ENCODE measurements at places on chromosomes 11 and 22. TPM values are rescaled to one million over a fixed set of nuclear protein-coding genes. Genes with fewer than 3 reads are reported as not detected.

DNA sequence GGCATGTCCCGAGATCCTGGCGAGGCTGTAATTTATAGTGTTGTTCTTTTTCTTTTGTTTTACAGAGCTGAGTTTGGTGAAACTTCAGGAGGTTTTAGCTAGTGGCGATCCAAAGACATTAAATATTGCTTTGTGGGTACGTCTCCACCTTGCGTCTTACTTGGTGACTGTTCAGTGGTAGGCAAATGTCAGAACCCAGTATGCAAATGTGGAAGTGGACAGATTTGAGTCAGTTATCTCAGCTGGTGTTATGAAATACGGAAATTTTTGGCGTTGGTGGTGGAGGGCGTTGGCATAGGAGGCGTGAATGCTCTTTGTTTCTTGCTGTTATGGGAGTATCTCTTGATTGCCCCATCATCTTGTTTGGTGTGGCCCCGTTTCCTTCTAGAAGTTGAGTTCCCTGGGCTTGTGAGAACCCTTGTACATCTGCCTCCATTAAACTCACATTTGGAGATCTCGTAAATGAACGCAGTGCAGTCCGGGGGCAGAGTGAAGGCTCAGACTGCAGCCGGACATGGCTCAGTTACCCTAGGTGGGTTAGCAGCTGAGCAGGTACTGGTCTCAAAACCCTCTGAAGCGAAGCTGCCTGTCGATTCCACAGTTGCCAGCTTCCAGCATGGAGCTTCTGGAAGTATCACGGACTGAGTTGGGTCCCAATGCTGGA is 39.9 kb downstream of the PTPRJ start:
- peaks cover 19% of the 10 kb centered on the region for H3K4me1 ChIP-seq
- peaks cover 5% of the 10 kb centered on the region for H3K27me3 ChIP-seq
- H3K36me3 ChIP-seq, result no peaks in the 10 kb centered on the region
- no peak overlapping the region for H3K4me3 ChIP-seq

Gene SDHAF2
- total RNA-seq, result 43.2 TPM

- peaks cover 5% of the 10 kb centered on the region for H3K27me3 ChIP-seq
- DNase-seq, result no peak
- H3K27ac ChIP-seq, result no peak overlapping the region
Observed at GRCh38 chr11:76280151-76280881, 74.0 kb upstream of the WNT11 start.

- no peaks in the 10 kb centered on the region for H3K4me1 ChIP-seq
- H3K27ac ChIP-seq, result no peak overlapping the region
- H3K4me3 ChIP-seq, result no peak overlapping the region
- no peaks in the 10 kb centered on the region for H3K36me3 ChIP-seq
- H3K27me3 ChIP-seq, result no peaks in the 10 kb centered on the region
Observed at GRCh38 chr11:111707039-111707690, 59.0 kb downstream of the PPP2R1B start.

DNA sequence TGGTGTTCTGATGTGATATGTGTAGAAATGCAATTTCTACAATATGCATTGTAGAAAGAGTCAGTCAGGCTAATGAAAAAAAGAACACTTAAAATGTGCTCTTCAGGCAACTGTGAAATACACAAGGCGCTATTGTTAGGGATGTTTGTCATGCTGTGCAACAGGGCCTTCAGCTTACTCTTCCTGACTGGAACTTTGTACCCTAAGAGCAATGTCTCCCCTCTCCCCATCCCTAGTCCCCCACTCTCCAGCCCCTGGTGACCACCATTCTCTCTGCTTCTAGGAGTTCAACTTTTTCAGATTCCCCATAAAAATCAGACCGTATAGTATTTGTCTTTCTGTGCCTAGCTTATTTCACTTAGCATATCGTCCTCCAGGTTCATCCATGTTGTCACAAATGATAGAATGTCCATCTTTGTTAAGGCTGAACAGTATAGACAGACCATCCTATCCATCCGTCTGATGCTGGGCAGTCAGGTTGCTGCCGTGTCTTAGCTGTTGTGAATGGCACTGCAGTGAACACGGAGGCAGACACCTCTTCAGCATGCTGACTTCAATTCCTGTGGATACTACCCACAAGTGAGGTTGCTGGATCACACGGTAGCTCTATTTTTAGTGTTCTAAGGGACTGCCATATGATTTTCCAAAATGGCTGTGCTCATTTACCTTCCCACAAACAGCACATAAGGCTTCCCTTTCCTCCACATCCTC is 10.7 kb downstream of the NDUFV1 start:
- H3K27ac ChIP-seq, result no peak overlapping the region
- peaks cover 14% of the 10 kb centered on the region for H3K27me3 ChIP-seq
- no peak overlapping the region for H3K4me3 ChIP-seq
- peaks cover 8% of the 10 kb centered on the region for H3K4me1 ChIP-seq

Gene FAM181B
- total RNA-seq, result 0.47 TPM

DNA sequence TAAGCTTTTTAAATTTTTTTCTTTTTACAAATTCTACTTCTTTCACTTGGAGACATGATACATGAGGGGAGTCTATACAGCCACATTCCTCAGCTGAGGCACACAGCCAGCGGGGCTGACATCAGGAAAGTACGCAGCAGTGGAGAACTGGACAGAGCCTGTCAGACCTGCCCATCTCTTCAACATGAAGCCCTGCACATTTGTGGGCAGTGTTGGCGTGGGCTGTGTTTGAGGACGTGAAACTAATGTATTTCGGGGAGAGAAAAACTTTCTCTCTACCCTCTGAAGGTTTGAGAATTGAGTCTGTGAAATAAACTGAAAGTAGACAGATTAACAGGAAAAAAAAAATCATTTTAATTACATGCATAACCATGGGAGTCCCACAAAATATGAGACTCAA is 84.8 kb upstream of the HTATIP2 start:
- peaks cover 4% of the 10 kb centered on the region for H3K4me1 ChIP-seq
- H3K4me3 ChIP-seq, result no peak overlapping the region
- H3K27me3 ChIP-seq, result no peaks in the 10 kb centered on the region
- no peaks in the 10 kb centered on the region for H3K36me3 ChIP-seq
- no peak overlapping the region for H3K27ac ChIP-seq

GRCh38 chr11:133198438-133198837 is 333.9 kb downstream of the OPCML start:
- H3K36me3 ChIP-seq, result no peaks in the 10 kb centered on the region
- peaks cover 4% of the 10 kb centered on the region for H3K4me1 ChIP-seq
- no peak for DNase-seq
- no peaks in the 10 kb centered on the region for H3K27me3 ChIP-seq
- H3K27ac ChIP-seq, result no peak overlapping the region

Gene MTMR2
- 47.4 TPM for total RNA-seq

Gene MMP12
- total RNA-seq, result not detected

DNA sequence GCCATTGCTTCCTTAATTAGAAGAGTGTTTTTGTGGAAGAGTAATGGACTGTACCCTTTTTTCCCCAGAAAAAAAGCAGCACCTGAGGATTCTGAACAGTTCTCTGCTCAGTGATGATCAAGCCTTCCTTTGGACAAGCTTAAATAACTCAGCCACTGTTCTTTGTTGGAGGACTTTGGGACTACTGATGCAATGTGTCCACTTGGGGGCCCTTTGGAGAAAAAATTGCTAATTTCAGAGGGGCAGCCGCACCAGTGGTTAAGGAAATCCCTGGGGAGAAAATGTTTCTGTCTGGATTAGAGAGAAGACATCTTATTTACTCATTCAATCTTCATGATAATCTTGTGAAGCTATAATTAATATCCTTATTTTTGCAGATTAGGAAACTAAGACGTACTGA is 5.3 kb upstream of the KMT2A start:
- H3K4me3 ChIP-seq, result no peak overlapping the region
- H3K36me3 ChIP-seq, result no peaks in the 10 kb centered on the region
- H3K27ac ChIP-seq, result no peak overlapping the region
- no peak for DNase-seq
- peaks cover 10% of the 10 kb centered on the region for H3K27me3 ChIP-seq

DNA sequence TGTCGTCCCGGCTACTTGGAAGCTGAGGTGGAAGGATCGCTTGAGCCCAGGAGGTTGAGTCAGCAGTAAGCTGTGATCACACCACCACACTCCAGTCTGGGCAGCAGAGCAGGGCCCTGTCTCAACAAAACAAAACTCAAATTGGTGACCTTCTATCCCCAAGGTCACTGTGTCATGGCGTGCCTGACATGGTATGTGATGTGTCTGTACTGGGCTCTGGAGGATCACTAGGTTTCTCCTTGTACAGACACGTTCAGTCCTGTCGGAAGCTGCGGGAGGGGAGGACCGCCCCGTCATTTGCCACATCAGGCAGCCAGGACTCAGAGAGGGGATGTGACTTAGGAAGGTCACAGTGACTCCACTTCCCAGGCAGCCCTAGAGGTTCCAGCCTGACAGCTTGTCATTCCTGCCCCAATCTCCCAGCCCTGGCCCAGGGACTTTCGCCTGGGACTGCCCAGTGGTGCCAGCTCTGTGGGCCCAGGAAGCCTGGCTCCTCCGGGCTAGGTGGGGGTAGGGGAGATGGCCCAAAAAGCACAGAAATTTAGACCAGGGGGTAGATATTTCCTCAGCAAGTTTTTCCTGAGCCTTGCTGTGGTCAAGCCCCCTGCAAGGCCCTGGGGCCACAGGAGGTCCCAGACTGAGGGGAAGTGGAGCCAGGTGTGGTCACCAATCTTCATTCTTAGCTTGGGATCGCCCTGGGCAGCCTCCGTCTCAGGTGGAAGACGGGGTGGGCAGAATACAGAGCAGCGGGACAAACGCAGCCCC is 53.2 kb downstream of the TRIOBP start:
- no peak overlapping the region for H3K27ac ChIP-seq
- DNase-seq, result no peak
- H3K4me3 ChIP-seq, result no peak overlapping the region
- H3K36me3 ChIP-seq, result no peaks in the 10 kb centered on the region
- H3K27me3 ChIP-seq, result peaks cover 14% of the 10 kb centered on the region
- no peaks in the 10 kb centered on the region for H3K4me1 ChIP-seq

DNA sequence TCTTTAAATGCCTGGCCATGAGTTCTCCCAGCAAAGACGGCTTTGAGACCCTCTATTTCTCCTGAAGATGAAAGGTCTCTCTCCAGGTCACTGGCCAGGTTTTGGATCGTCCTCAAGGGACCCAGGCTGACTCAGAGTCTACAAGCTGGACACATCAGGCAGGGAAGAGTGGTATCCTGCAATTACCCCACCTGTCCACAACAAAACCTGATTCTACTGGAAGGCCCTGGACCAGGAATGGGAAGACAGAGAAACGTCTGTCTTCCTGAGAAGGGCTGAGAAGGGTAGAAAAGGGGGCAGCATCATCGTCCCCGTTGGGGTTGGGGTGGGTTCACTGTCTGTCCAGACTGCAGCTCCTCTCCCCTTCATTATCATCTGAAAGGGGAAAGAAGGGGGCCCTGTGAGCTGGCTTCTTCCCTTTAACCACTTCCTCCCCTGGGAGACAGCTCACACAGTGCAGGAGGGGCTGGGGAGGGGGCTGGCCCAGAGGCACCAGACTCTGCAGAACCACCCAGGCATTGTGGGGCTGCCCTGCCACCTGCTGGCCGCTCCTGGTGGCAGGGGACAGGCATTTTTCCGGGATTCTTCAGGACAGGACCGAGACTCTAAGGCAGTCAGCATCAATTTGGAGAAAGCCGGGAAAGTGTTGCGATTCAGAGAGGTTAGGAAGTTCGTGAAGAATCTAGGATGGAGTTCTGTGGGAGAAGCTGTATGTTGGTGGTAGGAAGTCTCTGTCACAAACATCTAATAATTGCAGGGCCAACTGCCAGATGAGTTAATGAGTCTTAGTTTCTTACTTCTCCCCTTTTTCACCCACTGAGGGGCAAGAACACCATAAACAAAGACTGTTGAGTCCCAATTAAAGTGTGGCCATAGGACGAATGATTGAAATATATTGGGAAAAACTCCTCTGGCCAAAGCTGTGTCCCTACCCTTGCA is 57.6 kb downstream of the SYN3 start:
- peaks cover 25% of the 10 kb centered on the region for H3K36me3 ChIP-seq
- peaks cover 5% of the 10 kb centered on the region for H3K27me3 ChIP-seq
- DNase-seq, result peak; percentile 90
- peak overlapping the region; percentile 18 for H3K27ac ChIP-seq
- peaks cover 19% of the 10 kb centered on the region for H3K4me1 ChIP-seq

GRCh38 chr22:20571078-20571503 is 63.7 kb downstream of the MED15 start:
- no peak overlapping the region for H3K4me3 ChIP-seq
- no peak for DNase-seq
- H3K36me3 ChIP-seq, result peaks cover 10% of the 10 kb centered on the region
- H3K27ac ChIP-seq, result no peak overlapping the region
- peaks cover 2% of the 10 kb centered on the region for H3K27me3 ChIP-seq

Gene MPEG1
- not detected for total RNA-seq

DNA sequence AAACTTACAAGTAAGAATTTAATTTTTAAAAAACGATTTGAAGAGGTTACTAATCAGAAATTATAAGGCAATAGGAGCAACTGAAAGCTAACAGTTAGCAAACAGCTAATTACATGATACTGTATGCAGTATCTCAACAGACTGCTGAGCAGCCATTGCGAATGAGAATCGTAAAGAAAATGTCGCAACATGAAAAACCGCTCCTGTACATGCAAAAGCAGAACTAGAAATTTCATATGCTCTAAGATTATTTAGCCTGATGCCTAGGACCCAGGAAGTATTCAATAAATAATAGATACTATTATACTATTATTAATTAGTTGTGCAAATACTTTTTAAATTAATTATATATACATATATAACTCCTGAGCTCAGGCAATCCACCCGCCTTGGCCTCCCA is 48.7 kb upstream of the EP300 start:
- no peaks in the 10 kb centered on the region for H3K36me3 ChIP-seq
- H3K4me3 ChIP-seq, result no peak overlapping the region
- no peaks in the 10 kb centered on the region for H3K27me3 ChIP-seq
- peaks cover 2% of the 10 kb centered on the region for H3K4me1 ChIP-seq
- no peak for DNase-seq

Gene CATSPER1
- not detected for total RNA-seq

- no peak overlapping the region for H3K27ac ChIP-seq
- DNase-seq, result no peak
- H3K4me1 ChIP-seq, result peaks cover 27% of the 10 kb centered on the region
- peaks cover 17% of the 10 kb centered on the region for H3K27me3 ChIP-seq
- no peak overlapping the region for H3K4me3 ChIP-seq
Observed at GRCh38 chr22:30371981-30372380, 15.2 kb downstream of the CCDC157 start.

Gene SLC22A25
- total RNA-seq, result not detected

GRCh38 chr11:104583857-104584256 is 314.4 kb downstream of the CASP12 start:
- H3K4me1 ChIP-seq, result no peaks in the 10 kb centered on the region
- no peak for DNase-seq
- no peak overlapping the region for H3K4me3 ChIP-seq
- no peaks in the 10 kb centered on the region for H3K27me3 ChIP-seq
- H3K36me3 ChIP-seq, result no peaks in the 10 kb centered on the region

DNA sequence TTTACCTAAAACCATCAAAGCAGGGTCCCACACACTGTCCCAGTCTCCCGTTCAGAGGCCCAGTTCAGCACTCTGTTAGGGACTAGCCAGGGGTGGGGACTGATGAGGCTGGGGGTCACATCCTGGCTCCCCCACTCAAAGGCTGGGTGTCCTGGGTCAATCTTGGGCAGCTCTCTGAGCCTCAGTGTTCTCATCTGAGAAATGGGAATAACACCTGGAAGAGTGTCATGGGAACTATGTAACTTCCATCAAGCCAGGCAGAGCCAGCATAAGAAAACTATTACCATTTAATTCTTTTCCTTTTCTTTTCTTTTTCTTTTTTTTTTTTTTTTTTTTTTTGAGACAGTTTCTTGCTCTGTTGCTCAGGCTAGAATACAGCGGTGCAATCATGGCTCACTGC is 38.4 kb downstream of the TPST2 start:
- H3K4me3 ChIP-seq, result no peak overlapping the region
- H3K4me1 ChIP-seq, result no peaks in the 10 kb centered on the region
- no peaks in the 10 kb centered on the region for H3K27me3 ChIP-seq
- H3K27ac ChIP-seq, result no peak overlapping the region
- DNase-seq, result no peak

Measured in glutamatergic neuron (in vitro differentiated cells).